ENCODE measurements at places on chromosomes 1 and 21.

- no peak for DNase-seq
These were observed 82.4 kb downstream of the RGS21 start for GRCh38 chr1:192399161-192399560.

DNA sequence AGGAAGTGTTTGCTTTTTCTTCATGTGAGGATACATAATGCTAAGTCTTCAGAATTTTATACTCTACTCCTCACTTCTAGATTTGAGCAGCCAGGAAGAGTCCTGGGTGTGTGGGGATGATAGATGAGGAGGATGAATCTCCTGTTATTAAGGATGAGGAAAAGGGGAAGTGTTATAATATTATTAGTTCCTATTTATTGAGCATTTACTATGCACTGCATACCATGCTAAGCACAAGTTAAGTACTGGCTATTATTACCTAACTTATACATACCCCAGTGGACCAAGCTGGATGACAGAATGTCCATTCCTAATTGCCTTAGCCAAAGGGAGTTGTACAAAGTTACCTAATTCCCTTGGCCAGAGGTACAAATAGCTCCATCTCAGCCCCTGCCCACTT, 19.8 kb downstream of the CACHD1 start:
- no peak for DNase-seq

DNA sequence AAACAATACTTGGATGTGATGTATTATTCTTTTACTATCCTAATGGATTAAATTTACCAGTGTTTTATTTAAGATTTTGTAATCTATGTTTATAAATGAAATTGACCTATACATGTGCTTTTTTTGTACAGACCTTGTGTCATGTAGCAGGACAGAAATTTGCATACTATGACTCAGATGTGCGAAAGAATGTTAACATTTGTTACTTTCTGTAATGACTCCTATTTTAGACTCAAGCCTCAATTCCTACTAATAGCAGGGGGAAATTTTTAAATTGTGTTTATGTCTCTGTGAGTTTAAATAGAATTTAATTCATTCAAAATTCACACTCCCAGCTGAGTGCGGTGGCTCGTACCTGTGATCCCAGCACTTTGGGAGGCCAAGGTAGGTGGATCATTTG, 21.8 kb upstream of the RIMKLA start:
- no peak for DNase-seq

DNA sequence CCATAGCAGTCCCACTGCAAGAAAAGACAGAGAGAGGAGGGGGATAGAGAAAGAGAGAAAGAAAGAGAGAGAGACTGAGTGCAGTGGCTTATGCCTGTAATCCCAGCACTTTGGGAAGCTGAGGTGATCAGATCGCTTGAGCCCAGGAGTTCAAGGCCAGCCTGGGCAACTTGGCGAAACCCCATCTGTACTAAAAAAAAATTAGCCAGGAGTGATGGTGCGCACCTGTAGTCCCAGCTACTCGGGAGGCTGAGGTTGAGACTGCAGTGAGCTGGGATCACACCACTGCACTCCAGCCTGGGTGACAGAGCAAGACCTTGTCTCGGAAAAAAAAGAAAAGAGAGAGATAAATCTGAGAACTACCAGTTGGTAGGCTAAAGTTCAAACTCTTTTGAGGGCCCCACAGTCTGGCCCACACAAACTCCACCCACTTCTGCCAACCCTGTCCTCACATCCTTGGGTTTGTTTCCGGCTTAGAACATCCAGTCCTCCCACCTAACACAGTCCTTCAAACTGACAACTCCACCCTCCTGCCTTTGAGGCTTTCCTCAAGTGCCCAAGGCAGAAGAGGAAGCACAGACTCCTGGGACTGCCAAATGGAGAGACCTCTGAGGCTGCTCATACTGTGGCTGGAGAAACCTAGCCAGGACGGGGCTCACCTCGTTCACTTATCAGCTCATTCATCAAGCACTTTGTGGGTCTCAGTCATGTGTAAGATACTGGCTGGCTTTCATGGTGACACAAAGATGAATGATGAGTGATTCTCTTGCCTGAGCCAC, 20.1 kb downstream of the TFAP2E start:
- no peak for DNase-seq

- DNase-seq, result no peak
These were observed 79.1 kb downstream of the POFUT2 start for GRCh38 chr21:45208627-45208951.

DNA sequence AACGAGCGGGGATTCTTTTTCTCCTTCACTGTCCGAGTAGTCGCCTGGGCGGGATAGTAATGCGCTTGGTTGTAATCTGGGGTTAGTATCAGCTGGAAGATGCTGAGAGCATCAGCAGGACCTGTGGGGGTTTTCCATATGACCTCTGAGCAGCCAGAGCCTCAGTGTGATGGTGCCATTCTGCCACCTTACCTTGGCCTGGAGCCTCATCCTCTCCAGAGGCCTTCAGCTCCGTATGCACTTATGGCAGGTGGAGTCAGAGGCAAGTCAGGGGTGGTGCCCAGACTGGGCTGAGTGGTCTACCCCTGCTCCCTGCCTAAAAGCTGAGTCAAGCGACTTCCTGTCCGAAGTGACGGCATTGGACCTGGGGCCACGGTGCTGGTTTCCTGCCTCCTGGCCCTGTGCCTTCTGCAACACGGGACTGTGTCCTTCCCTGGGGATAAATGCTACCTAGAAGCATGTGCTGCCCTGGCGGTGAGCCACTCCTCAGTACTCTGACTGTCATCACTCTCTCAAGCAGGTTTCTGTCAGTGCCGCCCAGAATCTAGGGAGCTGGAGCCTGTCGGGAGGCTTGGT, 24.7 kb downstream of the TENT5C start:
- DNase-seq, result no peak

DNA sequence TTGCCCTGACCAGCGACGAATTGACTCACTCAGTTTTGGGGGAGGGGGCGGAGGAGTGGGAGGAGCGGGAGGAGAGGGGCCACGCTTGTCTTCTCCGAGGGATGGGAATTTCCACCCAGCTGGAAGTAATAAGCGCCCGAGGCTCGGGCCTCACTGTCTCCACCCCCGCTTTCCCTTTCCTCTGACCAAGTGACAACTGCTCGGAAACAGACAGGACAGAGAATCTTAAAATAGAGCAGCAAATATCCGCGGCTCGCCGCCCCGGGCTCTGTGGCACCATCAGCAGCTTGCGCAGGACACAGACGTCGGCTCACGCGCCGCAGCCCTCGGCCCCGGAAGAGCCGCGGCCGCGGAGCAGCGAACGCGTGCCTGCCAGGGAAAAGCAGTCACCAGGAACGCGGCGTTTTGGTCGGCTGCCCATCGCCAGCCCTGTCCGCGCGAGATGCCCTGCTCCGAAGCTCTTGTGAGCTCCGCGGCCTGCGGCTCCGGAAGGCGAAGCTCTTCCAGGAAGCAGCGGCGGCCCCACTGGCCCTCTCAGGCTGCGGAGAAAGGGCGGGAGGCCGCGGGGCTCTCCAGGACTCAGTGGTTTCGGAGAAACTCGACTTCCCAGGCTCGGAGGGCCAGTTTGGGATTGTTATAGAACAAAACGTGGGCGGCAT, 10.7 kb upstream of the RGS16 start:
- peak; percentile 96 for DNase-seq

- no peak for DNase-seq
These were observed 56.5 kb downstream of the GALNT2 start for GRCh38 chr1:230123280-230124185.

DNA sequence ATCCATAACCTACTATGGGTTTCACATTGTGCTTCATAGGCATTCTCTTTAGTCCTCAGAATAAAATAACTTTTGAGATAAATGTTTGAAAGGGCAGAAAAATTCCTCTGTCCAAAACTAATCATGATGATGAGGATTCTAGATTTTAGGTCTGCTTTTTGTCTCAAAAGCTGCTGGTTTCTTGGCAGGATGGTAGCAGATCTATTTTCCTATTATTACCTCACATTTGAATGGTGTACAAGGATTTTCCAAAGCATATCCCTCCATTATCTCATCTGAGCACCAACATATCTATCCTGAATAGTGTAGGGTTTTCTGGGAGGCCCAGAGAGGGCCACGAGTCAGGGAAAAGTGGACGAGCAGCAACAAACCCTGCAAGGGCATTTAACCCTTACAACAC, 201.9 kb downstream of the PLPP3 start:
- peak; percentile 71 for DNase-seq

DNA sequence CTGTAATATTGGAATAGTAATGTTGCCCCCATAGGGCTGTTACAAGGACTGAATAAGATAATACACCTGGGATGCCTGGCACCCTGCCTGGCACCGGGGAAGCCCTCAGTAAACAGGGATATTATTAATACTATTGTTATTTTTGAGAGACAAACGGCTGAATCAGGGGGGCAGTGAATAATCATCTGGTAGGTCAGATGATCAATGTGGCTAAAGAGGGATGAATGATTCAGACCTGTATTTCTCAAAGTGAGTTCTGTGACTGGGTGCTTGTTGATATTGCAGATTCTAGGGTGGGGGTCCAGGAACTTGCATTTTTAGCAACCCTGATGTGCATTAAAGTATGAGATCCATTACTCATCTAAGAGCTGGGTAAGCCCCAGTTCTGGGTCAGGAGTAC, 46.2 kb upstream of the BCL10 start:
- no peak for DNase-seq

GRCh38 chr1:225603538-225604354, 49.2 kb downstream of the ENAH start:
- no peak for DNase-seq

DNA sequence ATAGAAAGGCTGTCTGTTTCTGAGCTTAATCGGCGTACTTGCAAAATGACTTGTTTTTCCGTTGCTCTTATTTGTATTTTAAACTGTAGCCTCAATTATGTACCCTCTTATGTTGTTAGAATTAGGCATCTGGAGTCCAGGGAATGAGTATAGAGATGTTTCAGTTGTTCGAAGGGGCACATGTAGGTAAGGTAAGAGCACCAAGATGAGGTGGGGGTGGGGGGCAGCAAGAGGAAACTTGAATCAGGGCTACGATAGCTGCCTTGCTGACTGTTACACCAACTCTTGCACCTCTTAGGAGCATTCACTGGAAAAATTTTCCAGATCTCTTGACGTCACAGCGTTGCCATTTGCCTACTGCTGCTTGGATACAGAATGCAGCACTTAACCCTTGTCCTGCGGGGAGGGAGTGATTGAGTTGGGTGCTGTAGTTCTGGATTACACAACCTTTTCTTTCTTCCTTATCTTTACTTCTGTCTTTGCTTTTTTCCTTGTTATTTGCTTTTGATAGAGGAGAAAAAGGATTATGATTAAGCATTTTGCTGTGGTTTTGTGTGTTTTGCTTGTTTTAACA, 3.2 kb downstream of the ATP1B1 start:
- peak; percentile 78 for DNase-seq

GRCh38 chr1:76770979-76771378, 96.3 kb upstream of the ST6GALNAC5 start:
- DNase-seq, result peak; percentile 77

- no peak for DNase-seq
These were observed 32.4 kb upstream of the AGPAT3 start for GRCh38 chr21:43832648-43833047.

All from tongue (tissue), 3 donors.